ENCODE measurements at places on chromosomes 2 and 18.

GRCh38 chr18:42658171-42658570 lies 457.3 kb downstream of the RIT2 start:
- no peak for DNase-seq

GRCh38 chr18:58458304-58458703 lies 170.6 kb downstream of the ALPK2 start:
- DNase-seq = no peak

GRCh38 chr18:60506190-60506589 lies 133.6 kb upstream of the MC4R start:
- no peak for DNase-seq

GRCh38 chr2:18918280-18918679 lies 328.9 kb upstream of the NT5C1B start:
- no peak for DNase-seq

DNA sequence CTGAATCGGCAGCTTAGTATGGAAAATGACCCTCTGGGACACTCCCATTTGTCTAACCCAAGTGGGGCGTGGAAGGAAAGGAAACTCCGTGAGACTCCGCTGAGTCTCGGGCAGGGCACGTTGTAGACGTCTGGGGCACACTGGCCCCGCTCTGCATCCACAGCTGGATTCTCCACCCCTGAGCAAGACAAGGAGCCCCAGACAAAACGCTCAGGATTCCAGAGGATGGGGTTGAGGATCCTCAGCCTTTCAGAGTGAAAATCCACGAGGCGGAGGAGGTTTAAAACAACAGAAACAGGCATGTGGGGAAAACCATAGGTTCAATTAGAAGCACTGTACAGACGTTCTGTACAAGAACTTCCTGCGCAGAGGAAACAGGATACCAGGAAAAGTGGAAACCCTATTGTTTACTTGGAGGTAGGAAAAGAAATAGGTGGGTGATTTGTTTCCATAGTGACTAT lies 124.9 kb upstream of the ZNF236 start:
- no peak for DNase-seq

- DNase-seq = no peak
These were observed 133.5 kb downstream of the SPTBN1 start for GRCh38 chr2:54589340-54590215.

- no peak for DNase-seq
These were observed 58.2 kb downstream of the KLF7 start for GRCh38 chr2:207107551-207107950.

DNA sequence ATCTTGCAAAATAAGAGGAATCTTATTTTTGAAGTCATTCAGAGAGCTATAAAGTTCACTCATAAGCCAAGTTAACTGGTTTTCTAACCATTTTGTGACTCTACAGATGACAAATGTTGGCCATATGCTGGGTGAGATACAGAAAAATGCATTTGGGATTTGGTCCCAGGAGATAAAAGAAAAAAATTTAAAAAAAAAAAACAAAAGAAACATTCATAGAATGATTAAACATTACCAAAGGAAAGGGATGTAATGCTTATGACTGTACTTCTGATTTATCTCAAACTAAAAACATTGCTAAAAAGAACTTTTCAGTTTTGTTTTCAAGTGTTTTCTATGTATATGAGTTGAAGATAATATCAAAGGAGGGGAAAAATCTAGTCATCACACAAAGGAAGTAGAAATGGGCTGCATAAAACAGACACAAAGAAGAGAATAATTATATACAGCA lies 43.1 kb downstream of the PELI1 start:
- DNase-seq = no peak
